ENCODE measurements at places on chromosomes 7 and 10. TPM values are rescaled to one million over a fixed set of nuclear protein-coding genes. Genes with fewer than 3 reads are reported as not detected.

DNA sequence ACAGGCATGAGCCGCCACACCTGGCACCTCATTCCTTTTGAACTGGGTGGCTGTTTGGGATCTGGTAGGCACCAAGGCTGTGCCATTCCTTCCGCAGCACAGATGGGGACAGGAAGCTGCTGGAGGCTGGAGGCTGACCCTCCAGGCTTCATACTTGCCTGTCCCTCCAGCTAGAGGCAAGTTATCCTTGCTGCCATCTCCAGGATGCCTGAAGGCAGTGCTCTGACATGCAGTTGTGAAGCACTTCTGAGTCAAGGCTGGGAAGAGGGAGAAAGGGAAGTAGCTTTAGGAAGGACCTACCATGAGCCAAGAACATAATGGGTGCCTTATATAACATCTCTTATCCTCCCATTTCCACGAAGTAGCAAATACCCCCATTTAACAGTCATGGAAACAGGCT is 9.5 kb downstream of the MARVELD1 start:
- DNase-seq, result no peak

- DNase-seq, result no peak
These were observed 77.6 kb upstream of the ZMIZ1 start for GRCh38 chr10:78991187-78991586.

GRCh38 chr10:98423691-98424120 is 8.7 kb upstream of the PYROXD2 start:
- DNase-seq, result no peak

DNA sequence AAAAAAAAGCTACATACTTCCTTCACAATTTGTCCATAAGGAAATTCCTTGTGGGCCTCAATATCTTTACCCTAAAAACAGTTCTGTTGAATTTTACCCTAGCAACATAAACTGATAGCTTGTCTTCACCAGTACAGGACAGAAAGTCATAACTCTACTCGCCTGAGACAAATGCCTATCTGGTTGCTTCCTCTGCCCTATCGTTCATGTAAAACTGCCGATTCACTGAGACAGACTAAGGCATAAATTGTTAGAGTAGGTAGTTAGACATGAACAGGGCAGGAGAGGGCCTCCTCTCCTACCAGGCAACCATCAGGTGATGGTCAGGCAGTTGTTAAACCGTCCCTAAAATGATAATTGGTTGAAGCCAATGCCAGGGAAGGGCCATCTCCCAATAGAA is 25.0 kb downstream of the IFIT3 start:
- DNase-seq, result no peak

- DNase-seq, result no peak
These were observed 26.3 kb downstream of the GUSB start for GRCh38 chr7:65955718-65956117.

The OR2A7 gene
- 15.2 TPM for polyA plus RNA-seq

The FBXL13 gene
- polyA plus RNA-seq, result 2.9 TPM

The OPALIN gene
- polyA plus RNA-seq, result not detected

The WEE2 gene
- polyA plus RNA-seq, result 0.29 TPM

The OR2A12 gene
- polyA plus RNA-seq, result not detected
